Stimulated activated CD8-positive, alpha-beta memory T cell treated with anti-CD3 and anti-CD28 coated beads, Interleukin-2, amount 100 ng/mL, for 1 hour (primary cell): ENCODE measurements at places on chromosomes 12 and 14.

DNA sequence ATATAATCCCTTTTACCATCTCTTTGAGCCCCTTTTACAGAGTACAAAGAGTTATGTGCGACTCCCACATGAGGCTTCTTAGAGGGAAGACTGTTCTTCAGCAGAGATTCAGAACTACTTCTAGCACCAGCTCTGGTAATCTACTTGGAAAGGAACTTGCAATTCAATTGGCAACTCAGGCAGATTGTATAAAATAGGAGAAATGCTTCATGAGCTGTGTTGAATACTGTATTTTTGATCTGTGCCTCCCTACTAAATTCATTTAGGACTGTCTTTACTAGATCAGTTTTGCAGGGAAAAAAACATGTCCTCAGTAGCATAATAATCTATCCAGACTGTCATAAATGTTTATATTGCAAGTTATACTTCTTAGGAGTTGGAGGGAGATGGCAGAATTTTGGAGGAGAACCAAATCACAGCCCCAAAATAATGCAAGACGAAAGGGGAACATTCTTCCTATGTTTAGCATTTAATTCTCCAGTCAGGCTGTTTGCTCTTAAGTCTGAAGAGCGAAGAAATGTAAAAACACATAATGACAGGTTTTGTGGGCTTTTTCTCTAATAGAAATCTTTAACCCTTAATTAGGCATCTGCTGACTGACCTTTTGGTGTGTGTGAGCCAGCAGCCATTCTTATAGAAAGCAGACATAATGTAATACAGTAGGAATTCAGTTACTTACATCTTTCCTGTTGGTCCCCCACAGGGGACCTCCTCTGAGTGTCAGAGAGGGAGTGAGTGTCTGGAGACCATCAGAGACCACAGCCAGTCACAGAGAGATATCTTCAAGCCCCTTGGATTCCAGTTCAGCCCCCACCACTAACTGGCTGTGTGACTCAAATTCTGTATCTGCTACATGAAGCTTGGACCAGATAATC, 3.9 kb downstream of the ANO4 start:
- DNase-seq: no peak

- no peak for DNase-seq
These were observed 58.6 kb upstream of the MYF6 start for GRCh38 chr12:80648881-80649280.

- DNase-seq: no peak
These were observed 29.0 kb downstream of the ACTN1 start for GRCh38 chr14:68950111-68950510.

DNA sequence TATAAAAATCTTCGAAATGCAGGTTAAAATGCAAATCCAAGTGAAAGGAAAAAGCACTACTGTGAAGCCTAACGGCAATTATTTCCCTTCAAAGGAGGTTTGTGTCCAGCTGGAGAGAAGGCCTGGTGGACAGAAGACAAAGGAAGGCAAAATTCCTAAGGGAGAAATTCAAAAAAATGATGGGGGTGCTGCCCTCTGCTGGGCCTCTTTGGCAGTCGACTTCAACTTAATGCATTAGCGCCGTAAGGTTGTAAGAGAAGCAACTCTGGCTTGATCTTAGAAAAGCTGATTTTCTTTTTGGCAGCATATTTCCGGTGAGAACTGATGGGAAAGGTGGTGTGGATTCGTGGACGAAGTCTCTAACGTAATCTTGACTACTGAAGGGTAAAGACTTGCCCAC, 34.3 kb upstream of the CHFR start:
- no peak for DNase-seq

GRCh38 chr12:88868050-88868449, 287.8 kb upstream of the KITLG start:
- no peak for DNase-seq

GRCh38 chr14:32050878-32051277, 26.2 kb upstream of the ARHGAP5 start:
- DNase-seq: no peak

GRCh38 chr12:104576187-104576778, 119.5 kb downstream of the CHST11 start:
- no peak for DNase-seq

DNA sequence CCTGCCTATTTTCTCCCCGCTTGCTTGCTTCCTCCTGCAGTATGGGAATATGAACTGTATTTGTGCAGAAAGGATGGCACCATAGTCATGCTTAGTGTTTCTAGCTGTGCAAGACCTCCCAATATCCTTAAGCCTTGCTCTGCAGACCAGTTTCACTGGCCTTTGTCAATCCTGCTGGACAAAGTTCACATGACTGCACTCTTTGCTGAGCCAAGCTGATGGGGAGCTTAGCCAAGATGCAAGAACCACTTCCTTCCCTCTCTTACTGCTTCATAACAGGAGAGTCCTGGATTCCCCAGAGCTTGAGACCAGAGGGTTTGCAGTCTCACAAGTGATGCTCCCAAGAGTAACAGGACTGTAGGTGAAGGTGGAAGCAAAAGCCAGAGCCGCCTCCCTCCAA, 3.8 kb downstream of the ASIC1 start:
- DNase-seq: no peak

DNA sequence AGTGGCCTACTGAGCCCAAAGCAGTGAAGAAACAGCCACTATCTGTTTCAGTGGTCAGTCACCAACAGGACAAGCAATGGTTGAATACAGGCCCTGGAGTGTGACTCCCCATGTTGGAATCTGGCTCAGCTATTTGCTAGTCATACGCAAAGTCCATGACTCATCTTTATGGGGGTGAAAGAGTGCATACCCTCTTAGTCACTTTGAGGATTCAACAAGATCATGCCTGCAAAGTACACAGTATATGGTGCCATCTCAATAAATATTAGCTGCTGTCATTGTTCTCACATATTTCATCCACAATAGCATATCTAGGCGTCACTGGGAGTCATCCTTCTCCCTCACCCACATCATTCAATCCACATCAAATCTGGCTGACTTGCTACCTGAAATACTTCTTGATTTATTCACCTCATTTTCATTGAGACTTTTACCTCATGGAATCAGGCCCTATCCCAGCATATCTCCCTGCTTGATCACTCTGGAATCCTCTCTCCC, 26.4 kb upstream of the STAB2 start:
- no peak for DNase-seq
